ENCODE measurements at places on chromosomes 4 and X.
A peak's percentile ranks its signal among the peaks of the same experiment; 100 is the strongest.

- no peak for DNase-seq
Observed at GRCh38 chrX:24380262-24381187, 20.1 kb downstream of the SUPT20HL1 start.

GRCh38 chr4:128159967-128160366 lies 98.9 kb downstream of the LARP1B start:
- DNase-seq, result peak; percentile 19

DNA sequence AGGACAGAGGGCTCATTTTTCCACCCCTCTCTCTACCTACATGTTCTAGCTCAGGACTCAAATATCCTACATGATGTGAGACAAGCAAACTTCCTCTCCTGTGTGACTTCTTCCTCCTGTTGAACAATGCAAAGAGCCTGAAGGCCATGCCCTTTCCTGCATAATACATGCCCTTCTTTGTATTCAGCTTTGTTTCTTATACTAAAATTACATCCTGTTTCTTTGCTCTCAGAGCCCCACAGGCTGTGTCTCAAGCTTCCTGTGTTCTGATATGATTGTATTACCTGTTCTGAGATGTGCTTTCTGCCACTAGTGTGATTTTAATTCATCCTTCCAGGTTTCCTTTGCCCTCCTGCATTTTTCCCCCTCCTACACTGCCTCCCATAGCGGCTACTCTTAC lies 166.4 kb upstream of the AFF2 start:
- DNase-seq, result no peak

- no peak for DNase-seq
Observed at GRCh38 chrX:112577146-112577545, 102.6 kb downstream of the LHFPL1 start.

GRCh38 chrX:149004936-149005335 lies 500.2 kb downstream of the IDS start:
- no peak for DNase-seq

- no peak for DNase-seq
Observed at GRCh38 chr4:17038510-17039176, 140.2 kb upstream of the LDB2 start.

DNA sequence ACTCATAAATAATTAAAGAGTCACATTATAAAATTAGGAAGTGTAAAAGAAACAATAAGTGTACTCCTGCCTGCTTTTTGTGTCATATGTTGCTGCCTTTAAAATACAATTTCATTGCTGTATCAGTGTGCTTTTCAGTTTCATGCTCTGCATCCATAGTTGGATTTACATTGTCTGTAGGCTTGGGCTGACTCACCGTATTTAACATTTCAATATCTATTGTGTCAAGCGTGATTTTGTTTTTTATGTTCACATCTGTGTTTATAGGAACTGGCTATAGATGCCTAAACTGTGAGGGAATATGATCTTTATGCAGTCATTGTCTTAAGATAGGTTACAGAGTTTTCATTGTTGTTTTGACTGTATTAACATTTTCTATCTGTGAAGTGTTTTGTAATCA lies 18.1 kb downstream of the CCSER1 start:
- DNase-seq, result no peak

Measured in AG09319 (cell line).